GM20000 (cell line): ENCODE measurements at places on chromosomes 12 and 14.

DNA sequence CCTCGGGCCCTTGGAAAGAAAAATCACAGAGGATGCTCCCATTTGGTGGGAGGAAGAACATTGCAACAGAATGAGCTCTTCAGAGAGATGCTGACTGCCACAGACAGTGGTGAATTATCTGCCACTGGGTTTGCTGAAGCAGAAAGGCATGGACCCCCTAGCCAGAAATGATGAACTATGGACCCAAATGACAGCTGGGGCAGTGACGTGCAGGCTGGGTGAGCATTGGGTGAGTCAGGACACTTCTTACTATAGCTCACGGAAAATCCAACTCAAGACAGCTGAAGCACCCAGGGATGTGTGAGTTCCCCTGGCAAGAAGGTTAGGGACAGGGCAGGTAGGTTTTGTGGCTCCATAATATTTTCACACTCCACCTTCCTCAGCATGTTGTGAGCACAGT lies 993.2 kb downstream of the BCL11B start:
- no peak for DNase-seq

DNA sequence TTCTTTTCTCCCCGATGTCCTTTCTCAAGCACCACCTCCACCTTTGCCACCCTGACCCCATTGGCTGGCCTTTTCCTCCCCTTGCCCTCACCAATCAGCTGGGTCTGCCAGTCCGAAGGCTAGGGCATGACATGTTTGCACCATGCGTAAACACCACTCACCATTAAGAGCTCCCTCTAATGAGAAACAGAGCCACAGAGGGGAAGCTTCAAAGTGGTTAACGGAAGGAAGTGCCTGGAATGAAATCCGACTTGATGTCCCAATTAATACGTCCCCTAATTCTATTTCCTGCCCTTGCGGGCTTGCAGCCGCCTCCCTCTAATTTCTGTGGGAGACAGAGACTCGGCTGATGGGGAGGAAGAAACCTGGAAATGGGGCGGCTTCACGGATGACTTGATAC lies 318.5 kb upstream of the TBX3 start:
- no peak for DNase-seq

DNA sequence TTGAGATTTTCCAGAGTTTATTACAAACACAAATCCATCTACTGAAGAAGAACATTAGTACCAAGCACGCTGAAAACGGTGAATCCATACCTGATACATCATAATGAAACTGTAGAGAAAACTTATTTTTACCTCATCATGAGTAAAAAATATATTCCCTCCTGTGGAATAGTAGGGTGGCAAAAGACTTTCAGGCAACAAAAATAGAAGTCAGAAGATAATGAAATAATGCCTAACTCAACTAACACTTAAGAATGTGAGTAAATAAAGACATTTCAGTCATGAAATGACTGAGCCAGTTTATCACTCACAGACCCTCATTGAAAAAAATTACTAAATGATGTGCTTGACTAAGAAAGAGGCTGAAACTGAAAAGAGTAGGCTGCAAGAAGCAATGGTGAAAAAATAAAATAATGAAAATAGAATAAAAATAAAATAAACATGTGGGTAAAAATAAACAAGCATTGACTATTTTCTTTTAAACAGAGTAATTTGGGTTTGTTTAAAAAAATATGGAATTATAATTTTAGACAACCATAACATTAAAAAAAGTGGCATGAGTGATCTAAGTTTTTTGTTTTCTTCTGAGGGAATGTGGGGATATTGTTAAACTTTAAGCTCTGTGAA lies 148.6 kb downstream of the ASCL1 start:
- peak; percentile 17 for DNase-seq

DNA sequence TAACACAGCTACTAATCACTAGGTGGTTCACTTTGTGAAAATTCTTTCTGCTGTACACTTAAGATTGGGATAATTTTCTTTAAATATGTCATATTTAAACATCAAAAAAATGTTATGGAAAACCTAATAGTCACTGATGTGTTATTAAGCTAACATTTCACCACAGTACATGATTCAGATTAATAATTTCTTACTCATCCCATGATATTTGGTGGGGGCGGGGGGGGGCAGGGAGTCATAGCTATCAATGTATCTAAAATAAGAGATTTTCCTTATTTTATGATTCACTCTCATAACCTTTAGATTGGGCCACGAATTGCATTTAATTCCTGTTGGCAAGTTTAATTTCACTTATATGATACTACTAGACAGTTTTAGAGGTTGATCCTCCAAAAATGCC lies 88.8 kb downstream of the KCNH5 start:
- no peak for DNase-seq

DNA sequence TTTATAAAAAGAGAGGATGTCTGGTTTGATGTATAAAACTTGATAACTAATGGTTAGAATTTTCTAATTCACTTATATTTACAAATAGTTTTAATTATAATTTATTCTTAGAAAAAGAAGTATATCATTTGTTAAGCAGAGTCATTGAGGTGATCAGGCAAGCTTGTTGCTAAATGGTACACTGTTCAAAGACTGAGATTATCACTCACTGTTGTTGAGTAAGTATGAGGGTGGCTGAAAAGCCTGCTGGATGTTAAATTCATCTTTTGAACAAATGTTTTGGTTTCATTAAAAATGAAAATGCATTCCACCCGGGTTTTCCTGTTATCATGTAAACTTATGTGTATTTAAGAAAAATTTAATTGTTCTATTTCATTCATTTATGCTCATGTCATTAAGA lies 451.8 kb downstream of the ADAMTS20 start:
- DNase-seq = no peak

DNA sequence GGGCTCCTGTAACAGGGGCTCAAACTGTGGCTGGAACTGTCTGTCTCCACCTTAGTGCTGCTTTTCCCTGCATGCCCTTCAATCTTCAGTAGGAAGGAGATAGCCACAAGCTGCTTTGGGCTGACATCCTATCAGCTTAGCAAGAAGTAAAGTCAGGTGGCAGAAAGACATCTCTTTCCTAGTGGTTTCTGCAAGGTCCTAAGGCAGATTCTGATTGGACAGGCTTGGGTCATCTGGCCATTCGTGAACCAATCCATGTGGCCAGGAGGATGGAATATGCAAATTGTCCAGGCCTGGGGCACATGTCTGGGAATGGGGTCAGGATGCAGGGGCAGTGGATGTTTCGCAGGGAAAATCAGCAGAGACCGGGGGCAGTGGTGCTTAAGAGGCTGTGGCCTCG lies 5.2 kb downstream of the RITA1 start:
- DNase-seq = no peak

GRCh38 chr12:80798281-80798680 lies 81.6 kb downstream of the MYF5 start:
- DNase-seq = no peak

DNA sequence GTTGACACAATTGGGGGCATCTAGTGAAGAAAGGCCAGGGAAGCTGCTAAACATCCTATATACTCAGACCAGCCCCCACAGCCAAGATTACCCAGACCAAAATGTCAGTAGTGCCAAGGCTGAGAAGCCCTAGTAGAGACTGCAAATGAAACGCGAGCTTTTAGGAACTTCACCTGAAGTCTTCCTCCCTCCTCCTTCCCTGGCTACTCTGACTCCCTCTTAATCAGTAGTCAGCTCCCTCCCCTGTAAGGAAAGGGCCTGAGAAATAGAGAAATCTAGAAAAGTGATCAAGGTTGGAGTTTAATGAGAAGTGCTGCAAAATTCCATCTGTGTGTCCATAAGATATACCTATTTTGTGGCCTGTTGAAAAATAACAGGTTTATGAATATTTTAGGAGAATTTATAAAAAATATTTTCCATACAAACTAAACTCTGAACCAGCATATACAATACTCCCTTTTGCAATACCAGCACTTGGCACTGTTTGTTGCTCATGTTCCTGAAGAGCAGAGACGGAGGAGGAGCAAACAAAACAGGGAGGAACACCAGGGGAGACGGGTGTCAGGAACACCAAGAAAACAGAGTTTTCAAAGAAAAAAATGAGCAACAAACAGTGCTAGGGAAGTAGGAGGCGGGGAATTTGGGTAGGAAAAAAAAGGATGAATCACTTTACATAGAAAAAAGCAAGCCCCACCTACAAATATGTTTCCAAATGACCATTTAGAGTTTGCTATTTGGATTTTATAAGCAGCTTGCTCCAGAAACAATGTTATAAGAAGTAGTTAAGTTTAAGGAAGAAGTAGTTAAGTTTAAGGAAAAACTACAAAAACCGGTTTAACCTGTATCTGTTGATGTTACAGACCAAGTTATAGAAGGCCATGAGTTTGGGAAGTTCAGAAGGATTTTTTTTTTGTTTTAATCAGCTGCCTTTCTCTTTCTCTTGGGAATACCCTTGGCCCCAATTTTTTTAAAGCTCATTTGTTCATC lies 282.1 kb upstream of the GRIP1 start:
- DNase-seq = no peak

DNA sequence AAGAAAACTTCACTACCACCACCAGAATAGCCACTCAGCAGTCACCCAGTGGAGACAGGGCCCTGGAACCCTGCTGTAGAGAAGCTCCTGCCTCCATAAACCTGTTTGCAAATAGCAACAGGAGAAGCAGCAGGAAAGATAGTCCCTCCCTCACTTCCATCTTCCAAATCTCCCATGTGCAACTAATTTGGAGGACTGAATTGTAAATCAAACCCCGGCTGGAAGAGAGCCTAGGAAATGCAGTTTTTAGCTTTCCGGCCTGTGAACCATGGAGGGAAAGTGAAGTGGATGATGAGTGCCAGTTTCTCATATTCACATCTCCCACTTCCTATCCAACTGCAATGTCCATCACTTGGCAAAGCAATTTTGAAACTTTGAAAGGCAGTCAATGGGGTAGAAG lies 167.2 kb upstream of the FRMD6 start:
- no peak for DNase-seq

- DNase-seq = no peak
Measured at GRCh38 chr14:25389948-25390347, 340.0 kb upstream of the STXBP6 start.

DNA sequence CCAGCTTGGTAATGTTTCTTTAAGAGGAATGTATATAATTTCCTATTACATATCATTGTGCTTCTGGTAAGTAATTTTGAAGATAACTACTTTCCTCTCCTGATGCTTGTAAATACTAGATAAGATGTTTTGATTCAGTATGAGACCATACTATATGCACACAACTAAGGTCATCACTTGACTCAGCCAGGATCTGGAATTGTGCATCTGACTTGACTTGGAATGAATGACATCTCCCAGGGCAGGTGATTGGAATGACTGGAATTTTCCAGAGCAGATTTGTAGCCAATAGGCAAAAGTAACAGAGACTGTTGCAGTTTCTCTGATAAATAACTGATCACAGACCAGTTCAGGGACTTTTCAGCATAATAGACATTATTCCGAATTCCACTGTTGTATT lies 11.1 kb downstream of the BEST3 start:
- DNase-seq = no peak

GRCh38 chr12:116624516-116624915 lies 65.3 kb downstream of the MAP1LC3B2 start:
- DNase-seq = no peak

- DNase-seq = no peak
Measured at GRCh38 chr12:53748072-53748840, 3.5 kb downstream of the CISTR start.

- no peak for DNase-seq
Measured at GRCh38 chr14:76829013-76829365, 2.8 kb downstream of the LRRC74A start.

GRCh38 chr12:66025477-66025876 lies 105.1 kb downstream of the LLPH start:
- DNase-seq = no peak

- DNase-seq = no peak
Measured at GRCh38 chr14:94696518-94696917, 73.4 kb downstream of the GSC start.

DNA sequence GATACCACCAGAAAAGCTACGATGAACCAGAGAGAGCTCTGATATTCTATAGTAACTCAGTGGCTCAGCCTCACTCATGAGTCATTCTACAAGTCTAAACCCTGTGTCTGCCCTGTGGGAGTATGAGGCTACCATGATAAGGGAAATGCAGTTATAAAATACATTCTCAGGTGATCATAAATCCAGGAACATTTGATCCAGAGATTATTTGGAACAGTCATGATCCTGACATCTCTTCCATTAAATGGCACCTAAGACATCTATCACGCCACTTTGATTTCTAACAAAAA lies 202.6 kb upstream of the RASSF8 start:
- DNase-seq = no peak
